ENCODE measurements at places on chromosomes 1 and 21.

GRCh38 chr21:22374218-22374969 lies 1376.2 kb downstream of the NCAM2 start:
- DNase-seq: no peak

DNA sequence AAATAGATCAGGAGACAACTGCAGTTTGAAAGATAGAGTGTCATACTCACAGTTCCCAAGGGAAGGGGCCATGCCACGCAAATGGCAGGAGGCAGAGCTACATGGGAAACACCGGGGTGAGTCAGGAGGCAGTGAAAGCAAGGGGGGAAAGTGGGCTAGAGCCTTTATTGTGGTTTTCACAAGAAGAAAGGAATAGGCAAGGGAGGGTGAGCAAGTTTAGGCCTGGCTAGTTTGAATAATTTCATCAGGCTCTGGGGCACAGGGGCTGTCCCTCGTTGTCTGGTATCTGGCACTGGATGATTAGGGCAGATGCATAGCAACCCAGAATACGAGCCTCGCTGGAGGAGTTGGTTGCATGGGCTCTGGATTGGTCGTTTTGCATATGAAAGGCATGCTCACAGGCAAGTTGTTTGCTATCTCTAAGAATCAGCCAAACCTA lies 17.0 kb upstream of the ITLN2 start:
- no peak for DNase-seq

- no peak for DNase-seq
Measured at GRCh38 chr1:171966426-171967220, 125.3 kb downstream of the DNM3 start.

DNA sequence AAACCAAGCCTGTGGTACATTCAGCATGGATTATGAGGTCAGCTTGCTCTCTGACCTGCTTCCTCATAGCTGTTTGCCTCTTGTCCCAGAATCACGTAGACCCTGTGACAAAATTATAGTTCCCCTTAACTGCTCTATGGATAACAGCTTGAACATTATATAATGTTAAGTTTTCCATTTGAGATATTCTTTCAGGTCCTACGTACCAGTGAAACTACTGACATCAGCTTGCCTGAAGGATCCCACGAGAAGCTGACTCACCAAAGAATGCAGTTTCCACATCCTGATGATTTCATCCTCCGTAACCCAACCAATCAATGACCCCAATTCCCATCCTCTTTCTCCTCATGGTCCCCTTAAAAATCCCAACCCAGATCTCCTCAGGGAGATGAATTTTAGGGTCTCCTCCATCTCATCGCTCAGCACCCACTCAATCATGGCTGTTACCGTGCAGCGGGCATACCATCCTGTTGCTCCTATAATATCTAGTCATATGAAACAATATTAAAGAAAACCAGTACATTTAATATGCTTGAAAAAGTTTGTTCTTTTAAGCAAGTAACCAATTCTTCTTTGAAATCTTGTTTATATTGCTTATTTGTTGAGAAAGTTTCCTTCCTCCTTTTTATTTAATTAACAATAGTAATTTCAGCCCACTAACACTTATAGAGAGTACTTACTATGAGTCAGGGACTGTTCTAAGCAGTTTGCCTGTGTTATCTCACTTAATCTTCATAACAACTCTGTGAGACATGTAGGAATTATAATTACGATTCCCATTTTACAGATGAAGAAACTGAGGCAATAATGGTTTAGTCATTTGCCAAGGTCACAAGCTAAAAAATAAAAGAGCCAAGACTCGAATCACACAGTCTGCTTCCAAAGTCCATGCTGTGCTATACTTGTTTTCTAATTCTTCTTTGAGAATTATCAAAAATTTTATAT lies 27.4 kb downstream of the CHML start:
- DNase-seq: no peak

DNA sequence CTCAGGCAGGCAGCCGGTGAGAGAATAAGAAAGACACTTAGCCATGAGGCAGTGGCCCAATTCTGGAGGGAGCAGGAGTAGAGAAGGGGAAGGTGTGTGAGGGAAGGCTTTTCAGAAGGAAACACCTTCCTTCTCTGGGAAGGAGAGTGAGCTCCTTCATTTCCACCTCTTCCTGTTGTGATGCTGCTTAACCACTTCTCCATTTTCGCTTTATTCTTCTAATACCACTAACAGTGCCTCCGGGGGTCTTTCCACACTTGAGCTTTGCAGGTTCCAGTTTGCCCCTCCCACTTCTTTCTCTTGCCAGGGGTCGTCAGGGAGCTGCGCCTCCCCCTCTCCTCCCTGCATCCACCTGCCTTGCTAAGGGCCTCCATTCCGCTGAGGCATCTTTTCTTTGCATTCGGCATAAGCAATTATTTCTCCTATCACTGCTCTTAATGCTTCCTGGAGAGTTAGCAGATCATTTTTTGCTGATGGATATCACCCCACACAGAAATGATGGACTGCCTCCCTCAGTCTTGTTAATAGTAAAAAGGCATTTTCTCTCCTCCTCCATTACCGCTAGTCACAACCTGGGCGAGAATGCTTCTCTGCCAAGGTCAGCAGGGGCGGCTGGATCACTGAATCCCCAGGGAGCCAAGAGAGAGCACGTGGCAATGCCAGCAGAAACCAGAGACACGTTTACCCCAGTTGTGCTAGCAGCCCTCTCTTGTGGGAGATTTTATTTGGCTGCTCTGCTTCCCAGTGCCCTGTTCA lies 74.8 kb downstream of the ELAVL4 start:
- no peak for DNase-seq

- no peak for DNase-seq
Measured at GRCh38 chr1:232144696-232145230, 485.2 kb downstream of the SIPA1L2 start.

- DNase-seq: no peak
Measured at GRCh38 chr21:45997495-45998275, 16.1 kb downstream of the COL6A1 start.

- DNase-seq: no peak
Measured at GRCh38 chr21:45094412-45094811, 20.0 kb downstream of the ADARB1 start.

GRCh38 chr1:94539496-94539895 lies 2.1 kb downstream of the F3 start:
- no peak for DNase-seq

GRCh38 chr1:151547119-151547899 lies 7.2 kb downstream of the TUFT1 start:
- no peak for DNase-seq

- DNase-seq: no peak
Measured at GRCh38 chr21:38869946-38870345, 64.2 kb downstream of the ETS2 start.

- no peak for DNase-seq
Measured at GRCh38 chr1:173661763-173662162, 7.9 kb downstream of the ANKRD45 start.

DNA sequence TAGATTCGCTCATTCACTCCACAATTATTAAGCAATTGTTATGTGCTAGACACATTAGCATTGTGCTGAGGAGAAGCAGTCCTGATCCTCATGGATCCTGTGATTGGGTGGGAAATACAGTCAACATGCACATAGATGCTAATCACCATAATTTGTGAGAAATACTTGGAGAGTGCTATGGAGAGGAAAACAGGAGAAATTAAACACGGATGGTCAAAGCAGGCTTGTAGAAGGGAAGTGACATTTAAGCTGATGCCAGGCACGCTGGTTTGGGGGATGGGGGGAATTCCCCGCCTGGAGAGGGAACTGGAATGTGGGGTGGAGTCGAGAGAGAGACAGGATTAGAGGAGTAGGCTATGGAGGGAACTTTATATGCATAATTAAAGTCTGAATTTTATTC lies 52.2 kb upstream of the L1TD1 start:
- no peak for DNase-seq

GRCh38 chr1:19700079-19700777 lies 35.6 kb downstream of the HTR6 start:
- DNase-seq: no peak

DNA sequence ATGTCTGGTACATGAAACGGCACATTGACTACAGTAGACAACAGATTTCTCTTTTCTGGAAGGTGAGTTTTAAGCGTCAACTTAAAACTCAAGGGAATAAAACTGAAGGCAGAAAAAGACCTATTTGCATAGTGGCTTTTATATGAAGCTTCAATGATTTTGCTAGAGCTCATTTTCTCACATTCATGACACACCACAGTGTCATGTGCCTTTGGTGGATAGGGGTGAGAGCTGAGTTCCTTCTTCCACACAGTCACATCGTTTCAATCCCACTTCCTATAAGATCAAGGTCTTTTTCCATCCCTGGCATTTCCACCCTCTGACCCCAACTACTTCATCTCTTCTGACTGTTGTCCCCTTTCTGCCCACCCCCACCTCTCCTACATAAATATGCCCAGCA lies 31.0 kb downstream of the IL12RB2 start:
- no peak for DNase-seq

GRCh38 chr1:201328576-201328975 lies 45.3 kb downstream of the PKP1 start:
- DNase-seq: no peak

- DNase-seq: no peak
Measured at GRCh38 chr21:33682992-33683627, 40.8 kb downstream of the ITSN1 start.

- no peak for DNase-seq
Measured at GRCh38 chr1:243483071-243483771, 227.4 kb downstream of the SDCCAG8 start.

DNA sequence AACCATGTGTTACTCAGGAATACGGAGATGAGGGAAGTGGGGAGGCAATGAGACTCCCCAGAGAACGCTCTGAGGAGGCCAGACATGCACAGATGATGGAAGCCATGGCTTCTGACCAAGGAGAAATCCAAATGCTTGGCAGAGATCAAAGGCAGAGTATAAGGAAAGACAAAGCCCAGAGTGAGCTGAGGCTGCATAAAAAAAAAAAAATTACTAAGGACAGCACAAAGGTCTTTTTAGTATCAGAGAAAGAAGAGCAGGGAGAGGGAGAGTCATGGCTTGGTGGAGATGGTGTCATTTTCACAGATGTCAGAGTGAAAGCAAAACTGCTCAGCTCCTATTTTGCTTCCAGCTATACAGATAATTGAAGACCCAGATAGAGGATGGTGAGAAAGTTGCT lies 8.1 kb upstream of the NCF2 start:
- DNase-seq: no peak

DNA sequence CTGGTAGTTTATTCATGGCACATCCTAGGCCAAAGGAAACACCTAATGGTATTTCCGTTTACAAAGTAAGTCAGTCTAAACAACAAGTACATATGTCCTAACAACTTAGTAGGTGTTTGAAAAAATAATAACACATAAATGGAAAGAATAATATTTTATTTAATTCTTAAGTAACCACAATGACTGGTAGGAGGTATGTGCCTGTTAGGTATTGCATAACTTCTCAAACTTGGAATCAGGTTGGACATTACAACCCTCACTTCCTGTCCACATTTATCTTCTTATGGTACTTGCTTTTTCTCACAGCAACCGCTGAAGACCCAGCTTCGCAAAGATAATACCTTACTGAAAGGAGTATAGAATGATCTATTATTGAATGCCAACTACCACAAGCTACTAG lies 64.2 kb downstream of the VPS13D start:
- no peak for DNase-seq

DNA sequence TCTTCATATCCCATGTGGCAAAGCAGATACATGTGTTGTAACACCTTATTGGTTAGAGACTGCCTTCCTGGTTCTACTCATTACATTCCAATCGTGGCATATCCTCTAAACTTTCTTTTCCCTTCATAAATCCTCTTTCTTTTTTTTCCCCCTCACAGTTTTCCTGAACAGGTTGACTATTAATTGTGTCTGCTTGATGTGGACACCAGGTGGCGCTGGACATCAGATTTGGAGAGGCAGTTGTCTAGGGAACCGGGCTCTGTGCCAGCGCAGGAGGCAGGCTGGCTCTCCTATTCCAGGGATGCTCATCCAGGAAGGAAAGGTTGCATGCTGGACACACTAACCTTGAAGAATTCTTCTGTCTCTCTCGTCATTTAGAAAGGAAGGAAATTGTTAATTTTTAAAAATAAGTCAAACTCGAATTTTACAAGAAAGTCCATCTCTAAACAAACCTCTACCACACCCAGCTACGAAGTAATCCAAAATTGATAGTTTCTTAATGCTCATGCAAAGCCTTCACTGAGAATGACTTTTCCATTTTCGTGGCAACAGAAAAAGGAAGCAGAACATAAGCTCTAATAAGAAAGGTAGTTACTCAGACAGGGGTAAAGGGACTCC lies 59.4 kb upstream of the ASB17 start:
- DNase-seq: peak; percentile 72

GRCh38 chr1:191913260-191913977 lies 244.8 kb upstream of the RGS18 start:
- DNase-seq: no peak

DNA sequence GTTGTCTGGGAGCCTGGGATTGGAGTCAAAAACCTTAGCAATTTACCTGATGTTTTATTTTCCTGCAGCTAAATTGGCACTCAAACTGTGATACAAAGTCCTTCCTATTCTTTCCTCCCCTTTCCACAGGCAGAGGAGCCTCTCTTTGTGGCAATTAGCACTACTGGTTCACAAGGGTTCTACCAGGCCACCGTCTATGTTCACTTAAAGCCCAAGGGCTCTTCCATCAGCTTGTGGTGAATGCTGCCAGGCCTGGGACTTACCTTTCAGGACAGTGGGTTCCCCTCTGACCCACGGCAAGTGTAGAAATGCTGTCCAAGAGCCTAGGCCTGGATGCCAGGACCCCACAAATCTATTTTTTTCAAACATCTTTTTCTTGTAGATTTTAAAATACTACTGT lies 251.9 kb upstream of the B3GALT2 start:
- no peak for DNase-seq

DNA sequence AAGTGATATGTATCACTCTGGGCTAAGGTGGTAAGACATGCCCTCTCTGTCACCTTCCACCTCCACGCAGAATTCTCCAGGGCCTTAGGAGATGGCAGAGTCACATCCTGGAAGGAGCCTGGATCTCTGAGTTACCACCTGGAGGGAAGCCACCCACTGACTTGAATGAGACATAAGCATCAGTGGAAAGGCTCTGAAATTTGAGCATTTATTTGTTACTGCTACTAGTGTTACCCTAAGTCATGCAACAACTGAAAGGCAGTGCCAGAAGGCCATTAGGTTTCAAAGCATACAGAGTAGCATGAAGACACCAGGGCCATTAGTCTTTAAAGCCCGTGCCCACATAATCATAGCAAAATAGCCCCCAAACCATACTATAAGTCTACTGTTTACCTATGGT lies 230.3 kb upstream of the IRF2BP2 start:
- DNase-seq: no peak

DNA sequence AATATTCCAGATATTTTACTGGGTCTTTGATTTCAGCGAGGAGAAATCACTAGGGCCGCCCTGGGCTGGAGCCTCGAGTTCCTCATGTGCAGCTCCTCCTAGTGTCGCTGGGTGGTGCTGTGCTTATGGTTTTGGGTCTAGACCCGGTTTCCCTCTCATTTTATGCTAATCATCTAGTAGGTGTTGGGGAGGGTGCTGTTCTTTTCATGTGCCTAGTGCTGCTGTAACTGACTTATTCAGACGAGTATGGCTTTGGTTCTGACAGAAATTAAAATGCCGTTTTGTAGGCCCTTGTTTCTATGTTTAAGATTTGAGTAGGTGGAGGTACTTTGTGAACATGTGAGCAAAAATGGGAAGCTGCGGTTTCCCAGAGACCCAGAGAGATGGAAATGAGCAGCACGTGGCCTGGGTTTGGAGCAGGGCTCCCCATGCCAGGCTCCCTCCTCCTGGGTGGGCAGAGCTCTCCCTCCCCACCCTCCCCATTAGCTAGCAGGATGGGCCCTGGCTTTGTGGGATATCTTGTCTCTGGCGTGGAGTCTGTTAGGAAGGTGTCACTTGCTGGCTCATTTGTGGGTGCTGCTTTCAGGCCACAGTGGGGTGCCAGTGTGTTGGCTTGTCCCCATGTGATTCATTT lies 74.0 kb upstream of the GPR88 start:
- peak; percentile 40 for DNase-seq

GRCh38 chr21:31447505-31447904 lies 103.4 kb upstream of the TIAM1 start:
- no peak for DNase-seq
